ENCODE measurements at places on chromosomes 12 and 14. TPM values are rescaled to one million over a fixed set of nuclear protein-coding genes. Genes with fewer than 3 reads are reported as not detected.

ADAMTS20 gene
- not detected for total RNA-seq

RNASE3 gene
- total RNA-seq, result not detected

NANOG gene
- total RNA-seq, result 0.22 TPM

SPRING1 gene
- 28.5 TPM for total RNA-seq

PPP1R36 gene
- total RNA-seq, result 0.47 TPM

DNA sequence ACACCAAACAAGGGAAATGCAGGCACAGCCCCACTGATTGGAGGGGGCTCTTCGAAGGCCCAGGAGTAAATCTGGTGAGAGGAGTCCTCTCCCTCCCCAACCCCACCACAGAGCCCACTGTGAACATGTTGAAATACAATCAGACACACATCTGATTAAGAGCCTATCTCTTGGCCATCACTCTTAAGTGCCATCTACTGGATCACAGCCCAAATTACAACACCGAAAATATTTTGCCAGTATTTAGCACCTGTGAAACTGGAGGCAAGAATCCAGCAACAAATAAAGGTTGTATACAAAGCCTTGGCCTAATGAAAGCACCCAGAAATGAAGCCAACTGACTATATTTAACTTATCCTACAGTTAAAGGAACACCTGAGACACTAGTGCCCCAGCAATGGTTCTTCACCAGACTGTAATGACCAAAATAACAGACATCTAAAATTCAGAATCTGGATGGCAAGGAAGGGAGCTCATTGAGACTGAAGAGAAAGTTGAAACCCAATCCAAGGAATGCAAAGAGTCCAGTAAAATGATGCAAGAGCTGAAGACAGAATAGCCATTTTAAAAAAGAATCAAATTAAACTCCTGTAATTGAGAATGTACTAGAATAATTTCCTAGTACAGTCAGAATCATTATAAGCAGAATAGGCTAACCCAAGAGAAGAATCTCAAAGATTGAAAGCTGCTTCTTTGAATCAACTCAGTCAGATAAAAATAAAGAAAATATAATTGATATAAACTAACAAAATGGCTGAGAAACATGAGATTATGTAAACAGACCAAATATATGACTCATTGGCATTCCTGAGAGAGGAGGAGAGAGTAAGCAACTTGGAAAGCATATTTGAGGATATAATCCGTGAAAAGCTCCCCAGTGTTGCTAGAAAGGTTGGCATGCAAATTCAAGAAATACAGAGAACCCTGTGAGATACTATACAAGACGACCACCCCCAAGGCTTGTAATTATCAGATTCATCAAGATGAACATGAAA, 1117.0 kb downstream of the FLRT2 start:
- no peak overlapping the region for H3K4me3 ChIP-seq
- no peak overlapping the region for H3K27ac ChIP-seq
- H3K36me3 ChIP-seq, result no peaks in the 10 kb centered on the region
- H3K4me1 ChIP-seq, result no peaks in the 10 kb centered on the region
- no peak for DNase-seq

DNA sequence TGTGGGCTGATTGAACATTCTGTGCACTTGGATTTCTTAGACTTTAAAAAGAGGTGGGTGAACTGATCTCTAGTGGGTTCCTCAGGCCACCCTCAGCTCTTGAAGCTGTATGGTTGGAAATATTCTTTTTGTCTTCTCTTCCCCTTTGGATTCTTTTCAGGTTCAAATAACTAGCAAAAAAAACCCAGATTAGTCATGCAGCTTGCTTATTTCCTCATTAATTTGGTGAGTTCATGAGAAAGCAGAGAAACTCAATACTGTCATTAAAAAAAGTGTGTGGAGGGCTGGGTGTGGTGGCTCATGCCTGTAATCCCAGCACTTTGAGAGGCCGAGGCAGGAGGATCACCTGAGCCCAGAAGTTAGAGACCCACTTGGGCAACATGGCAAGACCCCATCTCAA, 183.4 kb downstream of the ESR2 start:
- no peaks in the 10 kb centered on the region for H3K36me3 ChIP-seq
- no peaks in the 10 kb centered on the region for H3K27me3 ChIP-seq
- H3K4me3 ChIP-seq, result no peak overlapping the region
- no peak overlapping the region for H3K27ac ChIP-seq
- no peaks in the 10 kb centered on the region for H3K4me1 ChIP-seq

DNA sequence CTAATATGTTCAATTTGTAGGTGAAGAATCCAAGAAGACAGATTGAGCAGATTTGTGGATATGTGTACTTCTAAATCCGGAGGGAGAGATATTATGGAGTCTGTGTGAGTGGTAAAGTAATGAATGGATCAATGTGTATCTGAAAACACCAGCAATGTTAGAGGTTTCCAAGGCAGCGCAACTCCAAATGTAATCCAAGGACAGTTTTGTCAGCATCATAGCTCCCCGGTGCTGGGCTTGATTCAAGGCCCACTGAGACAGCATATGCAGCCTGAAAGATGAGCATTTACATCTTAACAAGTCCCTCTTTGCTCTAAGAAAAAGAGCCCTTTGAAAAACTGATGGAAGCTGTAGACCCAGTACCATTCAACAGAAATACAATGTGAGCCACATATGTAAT, 38.3 kb upstream of the FRMD6 start:
- DNase-seq, result no peak
- no peak overlapping the region for H3K4me3 ChIP-seq
- no peaks in the 10 kb centered on the region for H3K36me3 ChIP-seq
- no peak overlapping the region for H3K27ac ChIP-seq
- H3K4me1 ChIP-seq, result peaks cover 18% of the 10 kb centered on the region
- no peaks in the 10 kb centered on the region for H3K27me3 ChIP-seq

GRCh38 chr12:12032260-12032791, 38.4 kb upstream of the BCL2L14 start:
- no peaks in the 10 kb centered on the region for H3K36me3 ChIP-seq
- H3K4me1 ChIP-seq, result no peaks in the 10 kb centered on the region

DNA sequence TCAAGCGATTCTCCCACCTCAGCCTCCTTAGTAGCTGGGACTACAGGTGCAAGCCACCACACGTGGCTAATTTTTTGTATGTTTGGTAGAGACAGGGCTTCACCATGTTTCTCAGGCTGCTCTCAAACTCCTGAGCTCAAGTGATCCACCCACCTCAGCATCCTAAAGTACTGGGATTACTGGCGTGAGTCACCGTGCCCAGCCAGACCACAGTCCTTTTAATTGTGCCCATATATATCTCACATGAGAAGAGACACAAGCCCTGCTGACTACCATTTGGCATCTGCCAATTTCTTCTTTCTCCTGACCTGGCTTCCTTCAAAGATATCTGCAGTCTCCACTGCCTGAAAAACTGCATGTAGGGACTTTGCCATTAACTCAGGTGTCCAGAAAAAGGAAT, 142.5 kb downstream of the DPY19L2 start:
- H3K27ac ChIP-seq, result no peak overlapping the region
- no peaks in the 10 kb centered on the region for H3K36me3 ChIP-seq
- no peaks in the 10 kb centered on the region for H3K4me1 ChIP-seq

GRCh38 chr12:28811457-28811856, 337.6 kb upstream of the FAR2 start:
- no peak overlapping the region for H3K4me3 ChIP-seq
- no peak overlapping the region for H3K27ac ChIP-seq
- no peaks in the 10 kb centered on the region for H3K4me1 ChIP-seq
- no peaks in the 10 kb centered on the region for H3K36me3 ChIP-seq
- H3K27me3 ChIP-seq, result no peaks in the 10 kb centered on the region

DNA sequence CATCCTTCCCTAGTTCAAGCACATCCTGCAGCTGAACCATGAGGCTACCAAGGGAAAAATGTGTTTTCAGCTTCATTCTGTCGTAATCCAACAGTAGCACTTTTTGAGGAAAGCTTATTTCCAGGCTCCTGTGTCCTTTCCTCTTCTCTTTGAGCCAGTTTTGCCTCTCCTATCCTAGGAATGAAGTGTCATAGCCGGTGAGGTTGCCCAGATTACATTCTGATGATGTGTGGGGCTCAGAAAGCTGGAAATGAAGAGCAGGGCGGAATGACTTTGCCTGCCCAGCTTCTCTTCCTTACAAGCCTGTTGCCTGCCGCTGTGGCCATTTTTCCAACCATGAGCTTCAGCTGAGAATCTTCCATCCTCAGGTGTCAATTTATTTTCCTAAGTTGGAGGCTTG, 381.8 kb downstream of the NUAK1 start:
- no peak overlapping the region for H3K4me3 ChIP-seq
- H3K27me3 ChIP-seq, result peaks cover 7% of the 10 kb centered on the region
- no peaks in the 10 kb centered on the region for H3K4me1 ChIP-seq
- no peak for DNase-seq
- H3K36me3 ChIP-seq, result no peaks in the 10 kb centered on the region

DNA sequence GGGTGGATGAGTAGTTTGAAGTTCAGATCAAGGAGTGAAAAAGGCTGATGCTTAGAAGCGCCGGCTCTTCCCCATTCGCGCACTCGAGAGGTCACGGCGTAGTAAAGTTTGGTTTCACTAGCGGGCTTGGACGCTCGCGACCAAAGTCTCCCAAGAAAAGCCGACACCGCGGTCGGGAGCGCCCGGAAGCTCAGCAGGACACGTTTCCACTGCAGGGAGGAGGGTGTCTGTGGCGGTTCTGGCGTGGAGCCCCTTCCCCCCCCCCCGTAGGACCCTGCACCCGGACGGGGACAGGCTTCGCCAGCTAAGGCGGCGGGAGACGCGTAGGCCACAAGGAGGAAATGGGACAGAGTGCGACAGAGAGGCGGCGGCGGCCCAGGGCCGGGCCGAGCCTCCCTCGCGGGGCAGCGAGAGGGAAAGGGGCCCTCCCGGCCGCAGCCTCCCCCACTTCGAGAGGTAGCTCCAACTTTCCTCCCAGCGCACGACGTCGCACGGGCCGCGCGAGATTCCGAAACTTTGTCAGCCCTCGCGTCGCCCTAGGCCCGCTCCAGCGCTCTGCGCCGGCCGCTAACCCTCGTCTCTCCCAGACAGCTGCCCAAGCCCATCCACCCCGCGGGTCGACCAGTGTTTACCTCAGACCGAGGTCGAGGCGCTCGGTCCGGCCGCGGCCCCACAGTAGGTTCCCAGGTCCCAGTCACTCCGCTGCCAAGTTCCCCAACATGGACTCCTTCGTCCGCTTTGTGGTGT, 480 bp downstream of the SCAF11 start:
- peaks cover 22% of the 10 kb centered on the region for H3K4me1 ChIP-seq
- H3K4me3 ChIP-seq, result peak overlapping the region; percentile 85
- H3K27ac ChIP-seq, result peak overlapping the region; percentile 98

DNA sequence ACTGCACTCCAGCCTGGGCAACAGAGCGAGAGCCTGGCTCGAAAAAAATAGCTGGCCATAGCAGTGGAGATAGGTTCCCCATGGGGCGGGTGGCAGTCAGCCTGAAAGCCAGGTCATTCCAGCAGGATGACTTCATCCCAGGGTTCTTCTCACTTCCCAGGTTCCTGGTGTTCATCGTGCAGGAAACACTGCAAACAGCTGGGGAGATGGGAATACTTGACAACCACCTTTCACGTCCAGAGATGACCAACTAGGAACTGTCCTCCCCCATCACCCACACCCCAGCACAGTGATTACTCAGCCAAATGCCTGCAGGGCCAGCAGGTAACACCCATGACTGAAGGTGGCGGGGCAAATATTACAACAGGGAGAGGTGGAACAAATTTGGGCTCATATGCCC, 1.7 kb downstream of the VSIG10 start:
- no peaks in the 10 kb centered on the region for H3K27me3 ChIP-seq
- peaks cover 49% of the 10 kb centered on the region for H3K4me1 ChIP-seq
- peak; percentile 46 for DNase-seq
- H3K27ac ChIP-seq, result peak overlapping the region; percentile 3
- peak overlapping the region; percentile 83 for H3K4me3 ChIP-seq
- no peaks in the 10 kb centered on the region for H3K36me3 ChIP-seq

DNA sequence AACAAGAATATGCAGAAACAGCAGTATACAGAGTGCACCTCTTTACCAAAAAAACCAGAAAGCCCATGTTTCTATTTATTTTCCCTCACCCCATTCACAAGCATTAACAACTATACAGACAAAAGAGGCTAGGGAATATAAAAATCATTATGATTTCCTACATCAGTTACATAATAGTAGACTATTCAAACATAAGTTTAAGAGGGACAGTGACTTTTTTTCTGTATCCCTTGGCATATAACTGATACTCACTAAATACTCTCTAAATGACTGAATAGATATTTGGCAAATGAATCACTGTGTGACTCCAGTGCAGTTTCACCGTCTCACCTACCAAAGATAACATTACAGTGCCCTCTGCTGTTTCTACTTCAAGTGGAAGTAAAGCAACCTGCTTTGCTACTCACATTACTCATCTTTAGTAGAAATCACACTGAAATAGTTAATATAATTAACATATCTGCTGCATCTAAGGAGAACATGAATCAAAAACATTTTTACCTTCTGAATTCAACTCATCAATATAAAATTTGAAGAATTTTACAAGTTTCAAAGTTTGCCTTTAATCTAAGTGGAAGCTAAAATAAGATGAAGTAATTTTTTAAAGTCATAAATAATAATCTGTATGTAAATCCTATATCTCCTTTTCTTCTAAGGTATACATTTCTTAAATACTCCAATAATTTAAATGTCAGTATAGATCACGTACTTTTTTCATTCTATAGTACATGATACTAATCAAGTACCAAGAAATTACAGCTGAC, 103.8 kb downstream of the OSBPL8 start:
- peak overlapping the region; percentile 81 for H3K27ac ChIP-seq
- H3K4me3 ChIP-seq, result no peak overlapping the region
- peaks cover 42% of the 10 kb centered on the region for H3K4me1 ChIP-seq
- H3K36me3 ChIP-seq, result no peaks in the 10 kb centered on the region

DNA sequence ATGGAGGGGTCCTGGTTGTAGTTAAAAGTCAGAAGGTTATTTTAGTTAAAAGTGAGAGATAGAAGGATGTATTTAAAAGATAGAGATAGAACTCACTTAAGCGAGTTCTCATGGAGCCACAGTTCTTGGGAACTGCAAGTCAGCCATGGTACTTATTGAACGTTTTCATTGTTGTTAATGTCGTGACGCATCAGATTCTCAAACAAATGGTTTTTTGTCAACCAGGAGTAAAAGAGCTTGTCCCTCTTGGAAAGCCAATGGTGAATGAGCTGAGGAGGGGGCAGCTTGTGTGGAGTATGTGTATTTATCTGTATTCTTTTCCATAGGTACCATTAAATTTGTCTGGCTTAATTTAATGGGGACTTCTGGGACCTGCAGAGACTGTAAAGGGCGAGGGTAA, 68.6 kb downstream of the FIGNL2 start:
- no peaks in the 10 kb centered on the region for H3K27me3 ChIP-seq
- no peak for DNase-seq
- no peaks in the 10 kb centered on the region for H3K4me1 ChIP-seq
- H3K36me3 ChIP-seq, result no peaks in the 10 kb centered on the region

DNA sequence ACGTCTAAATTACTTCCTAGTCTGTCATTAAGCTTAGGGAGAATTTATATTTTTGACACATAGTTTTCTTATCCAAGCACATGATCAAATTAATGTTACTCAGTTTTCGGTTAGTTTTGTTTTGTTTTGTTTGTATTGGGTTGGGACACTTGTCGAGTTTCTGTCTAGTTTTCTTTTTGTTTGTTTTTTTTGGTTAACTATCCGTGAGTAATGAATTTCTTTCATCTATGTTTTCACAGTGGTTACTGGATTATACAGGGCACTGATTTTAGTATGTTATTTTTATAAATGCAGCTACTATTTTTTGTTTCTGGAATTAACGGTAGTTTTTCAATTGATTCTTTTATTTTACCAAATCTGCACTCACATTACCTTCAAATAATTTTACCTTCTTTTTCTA, 2.7 kb downstream of the KLRF1 start:
- H3K4me3 ChIP-seq, result no peak overlapping the region
- no peaks in the 10 kb centered on the region for H3K36me3 ChIP-seq
- H3K4me1 ChIP-seq, result no peaks in the 10 kb centered on the region
- DNase-seq, result no peak
- H3K27ac ChIP-seq, result no peak overlapping the region

Data from HCT116 (cell line).